Panc1 (cell line): ENCODE measurements at places on chromosomes 13 and 19.

GRCh38 chr19:35844482-35845214 lies 7.7 kb downstream of the NPHS1 start:
- no peak for DNase-seq

GRCh38 chr19:27709496-27709895 lies 1503.5 kb downstream of the UQCRFS1 start:
- no peak for DNase-seq

- no peak for DNase-seq
Measured at GRCh38 chr13:30607908-30608307, 9.8 kb upstream of the USPL1 start.

- DNase-seq, result no peak
Measured at GRCh38 chr19:19610376-19611202, 7.9 kb downstream of the PBX4 start.

DNA sequence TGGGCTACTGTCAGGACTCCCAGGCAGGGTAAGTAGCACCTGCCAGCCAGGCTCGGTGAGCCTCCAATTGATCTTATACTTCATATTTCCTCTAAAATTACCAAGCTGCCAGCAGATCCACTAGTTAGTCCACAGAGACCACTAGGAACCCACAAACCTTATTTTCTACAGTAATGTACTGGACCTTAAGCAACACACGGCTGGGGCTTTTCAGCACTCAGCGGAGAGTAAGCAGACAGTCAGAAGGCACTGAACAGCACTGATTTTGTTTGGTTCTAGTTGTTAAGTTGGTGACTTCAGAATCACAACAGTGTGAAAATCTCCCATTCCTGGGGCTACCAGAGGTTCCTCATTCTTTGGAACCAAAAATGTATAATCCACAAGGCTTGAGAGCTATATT lies 56.1 kb downstream of the MRPL57 start:
- no peak for DNase-seq

GRCh38 chr13:108227651-108228272 lies 9.6 kb downstream of the ABHD13 start:
- no peak for DNase-seq

DNA sequence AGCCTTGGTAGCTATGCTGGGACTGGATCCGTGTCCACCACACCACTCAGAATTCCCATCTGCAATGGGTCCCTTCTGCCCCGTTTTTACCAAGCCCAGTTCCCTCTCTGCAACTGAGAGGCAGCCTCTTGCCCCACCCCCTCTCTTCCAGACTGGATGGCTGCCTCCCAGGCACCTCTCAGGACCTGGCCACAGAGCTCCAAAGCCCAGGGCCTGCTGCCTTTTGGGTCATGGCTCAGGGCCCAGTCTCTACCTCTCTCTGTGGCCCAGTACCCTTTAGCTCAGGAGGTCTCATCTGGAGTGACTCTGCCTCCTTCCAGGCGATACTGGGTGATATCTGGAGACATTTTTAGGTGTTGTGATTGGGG lies 10.3 kb upstream of the ZBTB7A start:
- no peak for DNase-seq

DNA sequence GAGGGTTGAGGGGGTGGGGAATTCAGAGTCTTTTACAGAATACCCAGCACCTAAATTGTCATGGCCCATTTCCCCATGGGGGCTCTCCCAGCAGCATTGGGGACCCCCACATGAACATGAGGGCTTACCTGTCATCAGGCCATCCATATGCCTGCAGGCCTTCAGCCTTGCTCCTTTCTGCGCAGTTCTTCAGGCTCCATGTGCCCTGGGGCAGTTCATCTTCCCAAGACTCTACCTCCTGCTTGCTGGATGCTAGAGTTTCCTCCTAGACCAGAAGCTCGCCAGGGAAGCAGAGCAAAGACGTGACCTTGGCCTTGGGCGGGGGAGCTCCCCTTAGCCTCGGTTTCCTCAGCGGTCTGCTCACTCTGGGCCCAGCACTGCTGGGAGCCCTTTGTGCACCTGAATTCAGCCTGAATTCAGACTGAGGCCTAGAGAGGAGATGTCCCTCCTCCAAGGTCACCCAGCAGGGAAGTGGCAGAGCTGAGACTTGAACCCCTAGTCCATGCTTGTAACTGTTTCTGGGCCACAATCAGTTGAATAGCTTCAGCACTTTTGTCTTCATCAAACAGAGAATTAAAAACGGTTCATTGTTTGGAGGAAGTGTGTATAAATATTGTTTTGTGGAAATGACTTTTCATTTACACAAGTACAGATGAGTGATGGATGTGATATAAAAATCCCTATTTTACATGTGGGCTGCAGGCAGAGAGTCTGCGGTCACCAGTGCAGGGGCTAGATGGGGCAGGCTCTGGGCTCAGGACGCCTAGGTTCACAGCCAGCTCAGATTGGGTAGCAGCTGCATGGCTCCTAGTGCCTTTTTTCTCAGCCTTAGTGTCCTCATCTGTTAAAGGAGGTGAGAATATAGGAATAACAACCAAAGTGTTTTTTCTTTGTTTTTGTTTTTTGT lies 9.5 kb downstream of the PPP5C start:
- no peak for DNase-seq

GRCh38 chr13:23626700-23627099 lies 56.5 kb downstream of the TNFRSF19 start:
- no peak for DNase-seq

- DNase-seq, result no peak
Measured at GRCh38 chr13:94595001-94595949, 677 bp downstream of the TGDS start.
